Stimulated activated CD4-positive, alpha-beta T cell treated with anti-CD3 and anti-CD28 coated beads, TNF-alpha, amount 100 ng/mL, for 1 hour (primary cell): ENCODE measurements at places on chromosomes 7 and 10.

DNA sequence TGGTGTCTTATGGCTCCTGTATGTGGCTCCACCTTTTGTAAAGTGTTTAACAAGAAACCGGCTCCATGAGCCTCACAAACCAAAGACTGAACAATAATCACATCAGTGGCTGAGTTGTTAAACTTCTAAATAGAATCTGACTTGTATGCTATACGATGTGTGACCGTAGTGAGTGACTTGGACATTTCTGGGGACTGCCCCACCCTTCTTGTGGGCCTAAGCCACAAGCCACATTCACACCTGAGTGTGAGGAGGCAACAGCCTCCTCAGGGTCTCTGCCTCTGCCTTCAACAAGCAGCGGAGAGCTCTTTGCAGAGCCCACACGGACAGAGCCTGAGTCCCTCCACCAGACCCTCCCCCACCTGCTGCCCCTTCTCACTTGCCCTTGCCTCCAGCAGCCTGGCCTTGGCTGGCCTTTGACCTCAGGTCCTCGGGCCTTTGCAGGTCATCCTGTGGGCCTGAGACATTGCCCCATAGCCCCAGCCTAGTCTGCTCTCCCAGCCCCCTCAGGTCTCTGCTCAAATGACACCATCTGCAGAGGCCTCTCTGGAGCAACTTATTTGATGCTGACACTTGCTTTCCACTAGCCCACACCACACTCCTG is 156.8 kb upstream of the TNS3 start:
- no peak for DNase-seq

GRCh38 chr10:100826983-100827818 is 81.8 kb downstream of the PAX2 start:
- DNase-seq, result no peak

GRCh38 chr7:92137557-92137956 is 3.3 kb upstream of the CYP51A1 start:
- DNase-seq, result no peak

DNA sequence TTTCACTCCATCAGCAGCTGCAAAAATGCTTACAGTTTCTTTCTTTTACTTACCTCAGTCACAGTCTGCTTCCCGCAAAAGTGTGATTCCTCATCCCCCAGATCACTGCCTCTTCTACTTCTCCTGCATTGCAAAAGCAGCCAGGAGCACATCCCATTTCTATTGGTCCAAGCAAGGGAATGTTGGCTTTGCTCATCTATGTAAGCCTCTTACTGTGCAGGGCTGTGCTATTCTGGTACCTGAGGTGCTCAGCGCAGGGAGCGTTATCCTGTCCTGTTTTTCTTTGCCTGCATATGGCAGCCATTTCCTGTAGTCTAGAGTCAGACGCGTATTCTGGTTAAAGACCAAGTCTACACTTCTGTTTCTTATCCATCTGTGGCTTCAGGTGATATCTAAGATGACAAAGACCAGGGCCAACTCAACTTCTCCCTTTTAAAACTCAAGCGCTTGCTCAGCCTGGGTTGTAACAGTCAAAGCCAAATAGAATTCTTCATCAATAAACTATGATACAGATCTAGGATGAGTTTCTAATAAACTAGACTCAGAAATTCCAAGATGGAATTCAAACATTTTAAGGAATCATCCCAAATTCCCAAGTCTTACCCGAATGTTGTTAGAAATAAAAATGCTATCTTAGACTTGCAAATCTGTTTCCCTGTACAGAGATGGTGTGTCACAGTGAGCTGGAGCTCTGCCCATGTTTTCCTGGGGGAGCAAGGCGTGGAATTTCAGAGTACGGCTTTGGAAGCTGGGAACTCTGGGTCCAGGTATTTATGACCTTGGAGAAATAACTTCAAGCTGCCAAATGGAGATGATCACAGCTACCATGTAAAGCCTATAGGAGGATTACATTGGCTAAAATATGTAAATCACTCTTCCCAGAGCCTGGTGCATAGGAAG is 6.1 kb upstream of the RBM17 start:
- DNase-seq, result no peak

GRCh38 chr10:85682621-85683020 is 684.0 kb downstream of the GRID1 start:
- DNase-seq, result no peak

DNA sequence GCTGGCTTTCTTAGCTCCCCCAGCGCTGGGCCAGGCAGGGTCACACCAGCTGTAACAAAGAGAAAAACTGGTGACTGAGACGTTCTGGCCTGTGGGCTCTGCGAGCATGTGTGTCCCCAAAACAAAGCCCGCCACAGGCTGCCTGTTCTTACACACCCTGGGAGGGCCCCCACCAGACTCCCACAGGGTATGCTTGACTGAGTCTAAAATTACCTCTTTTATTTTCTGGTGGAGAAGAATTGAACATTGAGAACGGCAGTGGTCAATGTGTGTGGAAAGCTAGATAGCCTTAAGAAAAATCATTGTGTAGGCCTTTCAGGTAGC is 808 bp downstream of the C10orf71 start:
- DNase-seq, result no peak

- DNase-seq, result no peak
These were observed 372.7 kb upstream of the CDC14C start for GRCh38 chr7:48551652-48552051.

GRCh38 chr10:104034401-104035193 is 51.1 kb downstream of the COL17A1 start:
- DNase-seq, result no peak
